Foreskin keratinocyte (primary cell): ENCODE measurements at places on chromosomes 4 and X. TPM values are rescaled to one million over a fixed set of nuclear protein-coding genes. Genes with fewer than 3 reads are reported as not detected.

DNA sequence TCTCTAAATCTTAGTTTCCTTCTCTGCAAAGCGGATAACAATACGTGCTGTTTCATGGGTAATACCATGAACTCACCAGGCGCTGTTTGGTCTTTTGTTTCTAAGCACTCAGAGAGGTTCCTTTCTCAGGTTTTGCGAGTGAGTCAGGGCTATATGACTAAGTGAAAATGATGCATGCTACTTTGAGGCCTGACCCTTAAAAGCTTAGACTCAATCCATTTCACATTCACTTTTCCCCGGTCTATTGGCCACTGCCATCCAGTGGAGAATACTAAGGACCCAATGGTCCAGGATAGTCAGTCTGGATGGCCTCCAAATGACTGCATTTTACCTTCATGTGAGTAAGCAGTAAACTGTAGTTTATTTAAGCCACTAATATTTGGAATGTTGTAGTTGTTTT lies 400.8 kb upstream of the SLIT2 start:
- DNase-seq: peak; percentile 81

- DNase-seq: peak; percentile 59
Measured at GRCh38 chr4:169018406-169018805, 8.4 kb upstream of the CBR4 start.

DNA sequence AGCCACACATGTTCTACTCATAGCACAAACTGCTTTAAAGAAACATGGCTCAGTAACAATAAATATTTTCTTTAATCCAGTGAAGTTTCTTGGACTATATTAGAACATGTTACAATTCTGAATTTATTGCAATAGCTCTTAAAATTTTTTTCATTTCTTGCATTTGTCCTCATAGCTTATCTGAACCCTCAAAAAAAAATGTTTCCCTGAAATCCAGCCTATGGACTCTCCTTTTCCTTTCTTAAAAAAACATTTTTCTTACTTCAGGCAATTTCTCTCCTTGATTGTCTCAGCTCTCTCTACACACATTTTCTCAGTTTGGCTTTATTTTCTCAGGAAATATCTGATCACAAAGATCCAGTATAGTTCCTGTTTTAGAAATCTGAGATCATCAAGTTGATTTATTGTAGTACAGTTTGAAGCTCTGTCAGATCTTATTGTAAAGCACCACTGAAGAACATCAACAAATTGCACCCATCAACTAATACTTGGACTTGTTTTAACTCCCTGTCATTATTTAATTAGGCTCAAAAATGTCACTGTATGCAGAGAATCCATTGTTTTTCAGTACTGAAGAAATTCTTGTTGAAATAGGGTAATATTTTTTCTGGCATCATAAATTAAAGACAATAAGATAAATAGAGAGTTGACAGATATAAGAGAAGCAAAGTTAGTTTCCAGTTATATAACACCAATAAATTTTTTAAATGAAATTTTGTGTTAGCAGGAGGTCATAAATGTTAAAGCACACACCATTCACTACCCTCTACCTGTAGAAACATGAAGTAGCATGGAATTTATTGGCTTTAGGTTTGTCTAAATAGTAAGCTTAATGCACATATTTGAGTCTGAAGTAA lies 317.7 kb downstream of the ARHGAP24 start:
- no peak for DNase-seq

DNA sequence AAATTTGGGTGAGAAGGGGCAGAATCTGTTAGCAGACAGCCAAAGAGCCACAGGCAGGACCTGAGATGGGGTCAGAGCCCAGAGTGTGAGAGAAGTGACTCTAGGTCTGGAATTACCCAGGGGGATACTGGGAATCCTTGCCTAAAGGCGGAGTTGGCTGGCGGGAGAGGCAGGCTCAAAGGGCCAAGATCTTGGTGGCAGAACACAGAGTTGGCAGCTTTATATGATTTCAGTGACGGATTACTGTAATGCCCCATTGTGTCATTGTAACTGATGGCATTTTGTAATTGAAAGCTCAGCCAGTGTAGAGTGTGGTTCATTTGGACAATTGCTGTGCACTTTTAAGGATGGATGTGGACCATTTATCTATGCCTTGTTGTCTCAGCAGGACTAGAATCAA lies 77.3 kb downstream of the SMIM20 start:
- no peak for DNase-seq

DNA sequence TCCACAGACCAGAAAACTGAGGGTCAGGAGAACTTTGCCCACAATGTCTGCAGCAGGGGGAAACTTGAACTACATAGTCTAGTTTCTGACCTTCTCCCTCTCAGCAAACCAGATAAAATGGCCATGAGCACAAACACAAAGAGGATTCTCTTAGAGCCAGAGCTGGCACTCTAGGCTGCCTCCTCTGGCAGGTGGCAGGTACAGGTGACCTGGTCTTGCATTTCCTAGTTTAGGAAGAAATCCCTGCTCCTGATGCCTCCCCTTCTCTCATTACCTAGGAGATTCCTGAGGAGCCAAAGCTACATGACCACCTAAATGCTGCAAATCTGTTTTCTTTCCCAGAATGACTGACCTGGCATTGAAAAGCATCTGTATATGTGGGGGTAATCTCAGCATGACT lies 45.1 kb downstream of the ARHGEF9 start:
- DNase-seq: no peak

- peak; percentile 77 for DNase-seq
Measured at GRCh38 chr4:102564399-102565059, 63.4 kb downstream of the NFKB1 start.

DNA sequence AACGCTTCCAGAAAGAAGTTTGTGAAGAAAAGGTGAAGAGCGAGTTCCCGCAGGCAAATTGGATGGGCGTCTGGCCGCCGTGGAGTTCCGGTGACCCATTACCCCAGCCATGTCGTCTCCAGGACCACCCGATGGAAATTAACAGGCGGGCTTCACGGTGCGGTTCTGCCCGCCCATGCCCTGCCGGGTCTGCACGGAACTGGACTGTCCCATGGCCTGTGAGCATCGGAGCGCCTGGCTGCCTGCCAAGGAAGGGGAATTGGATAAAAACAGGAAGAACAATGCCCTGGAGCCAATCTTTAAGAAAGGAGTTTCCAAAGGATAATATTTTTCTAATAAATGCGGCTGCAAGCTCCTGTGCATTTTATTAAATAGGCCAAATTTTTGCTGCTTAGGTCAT lies 319.8 kb upstream of the SLC7A11 start:
- no peak for DNase-seq

- no peak for DNase-seq
Measured at GRCh38 chrX:13055486-13055885, 11.1 kb upstream of the FAM9C start.

DNA sequence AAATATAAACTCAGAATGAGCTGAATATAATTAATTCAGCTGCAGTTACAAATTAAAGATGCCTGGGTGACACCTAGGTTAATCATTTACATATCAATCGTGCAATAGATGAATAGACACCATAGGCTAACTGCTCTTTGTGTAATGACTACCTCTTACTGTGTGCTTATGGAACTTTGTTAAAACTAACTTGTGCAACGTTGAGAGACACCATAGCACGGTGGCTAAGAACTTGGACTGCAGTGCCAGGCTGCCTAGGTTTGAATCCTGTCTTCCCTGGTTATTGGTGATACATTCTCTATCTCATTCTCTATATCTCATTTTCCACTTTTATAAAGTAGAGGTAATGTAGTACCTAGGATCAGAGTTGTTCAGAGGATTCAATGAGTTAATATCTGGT lies 46.9 kb downstream of the SMAD1 start:
- DNase-seq: no peak

DNA sequence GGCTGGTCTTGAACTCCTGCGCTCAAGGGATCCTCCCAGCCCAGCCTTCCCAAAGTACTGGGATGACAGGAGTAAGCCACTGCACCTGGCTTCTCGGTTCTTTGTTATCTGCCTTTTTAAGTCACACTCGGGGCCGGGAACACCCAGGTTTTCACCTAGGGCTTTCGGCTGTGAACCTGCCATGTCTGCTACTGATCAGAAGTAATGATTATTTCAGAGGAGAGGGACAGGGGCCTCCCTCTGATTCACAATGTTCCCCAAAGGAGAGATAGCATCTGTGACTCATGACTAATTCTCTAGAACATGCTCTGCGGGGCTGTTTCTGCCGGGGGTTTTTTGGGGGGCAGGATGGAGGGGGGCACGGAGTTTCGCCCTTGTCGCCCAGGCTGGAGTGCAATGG lies 26.9 kb downstream of the CRLF2 start:
- no peak for DNase-seq

Gene MAGEE2
- not detected in 2 replicates for total RNA-seq
